ENCODE measurements at places on chromosomes 2 and 18.

GRCh38 chr18:34528177-34528576 is 181.9 kb upstream of the DTNA start:
- DNase-seq = no peak

DNA sequence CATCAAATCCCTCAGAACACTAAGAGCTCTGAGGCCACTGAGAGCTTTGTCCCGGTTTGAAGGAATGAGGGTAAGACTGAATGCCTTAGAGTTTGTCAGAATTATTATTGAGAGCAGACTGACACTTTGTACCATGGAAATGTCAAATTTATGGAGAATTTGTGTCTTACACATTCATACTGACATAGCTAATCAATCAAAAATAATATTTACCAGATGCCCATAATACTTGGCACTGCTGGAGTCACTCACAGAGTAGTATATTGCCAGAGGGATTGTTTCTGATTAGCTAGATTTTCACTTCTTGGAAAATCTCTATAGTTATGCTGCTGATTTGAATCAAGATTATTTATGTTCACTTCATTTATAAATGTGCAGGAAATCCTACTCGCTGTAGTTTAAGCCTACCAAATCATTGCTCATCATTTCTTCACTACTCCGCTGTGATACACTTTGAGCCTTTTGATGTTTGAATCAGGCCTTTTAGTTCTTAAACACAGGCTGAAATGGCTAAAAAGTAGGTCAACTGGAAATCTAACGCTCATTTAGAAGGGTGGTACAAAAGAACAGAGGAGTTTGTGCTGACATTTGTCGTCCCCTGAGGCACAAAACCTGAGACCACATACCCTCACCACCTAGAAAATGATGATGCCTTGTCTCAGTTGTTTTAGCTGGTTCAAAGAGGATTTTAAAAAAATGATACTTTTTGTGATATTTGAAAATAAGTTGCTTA is 96.1 kb upstream of the CSRNP3 start:
- DNase-seq = no peak

GRCh38 chr18:75473316-75473715 is 45.8 kb upstream of the SMIM21 start:
- DNase-seq = no peak

DNA sequence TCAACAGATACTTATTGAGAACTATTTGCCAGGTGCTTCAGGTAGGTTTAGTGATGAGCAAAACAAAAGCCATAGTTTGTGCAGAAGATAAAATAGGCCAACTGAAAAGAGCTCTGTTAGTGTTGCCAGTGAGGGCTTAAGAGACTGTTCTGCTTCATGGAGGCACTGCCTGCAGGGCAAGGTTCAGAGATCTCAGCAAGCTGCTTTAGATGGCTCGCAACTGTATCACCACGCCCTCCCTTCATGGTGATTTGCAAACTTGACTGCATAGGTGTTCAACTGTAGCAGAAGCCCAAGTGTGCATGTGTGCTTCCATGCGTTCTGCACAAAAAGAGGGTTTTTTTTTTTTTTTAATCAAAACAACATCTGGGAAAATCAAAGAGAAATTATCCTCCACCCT is 84.5 kb downstream of the RAPH1 start:
- no peak for DNase-seq

DNA sequence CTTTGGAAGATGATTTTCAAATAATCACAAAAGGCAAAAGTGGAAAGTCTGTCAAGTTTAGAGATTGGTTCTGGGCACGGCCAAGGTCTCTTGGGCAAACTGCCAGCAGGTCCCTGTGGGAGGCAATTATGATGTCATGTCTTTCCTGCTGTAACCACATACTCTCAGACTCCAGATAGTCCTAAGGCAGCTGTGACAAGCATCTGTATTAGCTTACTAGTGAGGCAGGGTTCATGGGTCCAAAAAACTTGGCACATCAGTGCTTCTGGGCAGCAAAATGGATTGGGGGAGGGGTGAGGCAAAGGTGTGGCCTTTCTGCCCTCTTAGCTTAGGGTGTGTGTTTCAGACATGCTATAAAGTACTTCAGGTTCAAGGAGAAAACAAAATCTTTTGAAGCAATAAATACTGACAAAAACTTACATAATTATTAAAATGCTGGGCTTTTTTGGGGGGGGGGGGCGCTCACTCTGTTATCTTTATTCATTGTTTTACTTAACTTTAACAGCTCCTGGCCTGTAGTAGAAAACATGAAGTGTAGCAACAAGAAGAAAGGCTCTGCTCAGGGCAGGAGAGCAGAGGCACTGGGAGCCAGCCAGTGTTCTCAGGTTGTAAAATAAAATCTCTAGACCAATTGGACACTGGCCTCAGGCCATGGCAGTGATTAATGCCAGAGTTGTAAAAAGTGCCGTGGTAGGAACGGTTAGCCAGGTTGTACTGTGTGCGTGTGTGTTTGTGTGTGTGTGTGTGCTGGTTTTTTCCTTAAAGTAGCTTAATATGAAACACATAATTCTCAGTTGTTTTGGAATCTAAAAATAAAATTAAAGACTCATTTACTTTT is 14.3 kb upstream of the TANC1 start:
- DNase-seq = no peak

DNA sequence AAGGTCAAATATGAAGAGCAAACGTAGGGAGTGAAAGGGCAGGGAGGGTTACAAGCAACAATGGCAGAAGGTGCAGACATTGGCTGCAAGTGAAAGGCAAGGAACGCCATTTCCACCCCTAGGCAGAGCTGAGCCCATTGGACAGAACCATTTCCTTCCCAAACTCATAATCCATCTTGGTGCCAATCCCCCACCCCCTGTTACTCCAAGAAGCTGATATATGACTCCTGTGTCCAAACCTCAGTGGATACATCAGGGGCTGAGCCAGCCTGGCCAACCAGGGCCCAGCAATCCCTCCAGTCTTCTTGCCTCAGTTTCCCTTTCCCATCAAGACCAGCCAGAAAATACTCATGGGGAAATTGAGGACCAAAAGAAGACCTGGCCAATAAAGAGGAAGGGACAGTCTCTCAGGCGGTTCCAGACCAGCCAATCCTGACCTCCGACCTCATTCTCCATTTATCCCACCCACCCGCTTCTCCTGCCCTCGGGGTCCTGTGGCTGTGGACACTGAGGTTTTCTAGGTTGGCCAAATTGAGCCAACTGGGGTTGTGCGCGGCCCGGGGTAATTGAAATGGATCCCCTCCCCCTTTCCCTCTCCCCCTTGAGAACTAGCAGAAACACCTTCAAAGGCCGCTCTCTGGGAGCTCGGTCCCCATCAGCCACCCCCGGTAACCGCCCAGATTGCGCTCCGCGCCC is 24.8 kb downstream of the TNS1 start:
- no peak for DNase-seq

DNA sequence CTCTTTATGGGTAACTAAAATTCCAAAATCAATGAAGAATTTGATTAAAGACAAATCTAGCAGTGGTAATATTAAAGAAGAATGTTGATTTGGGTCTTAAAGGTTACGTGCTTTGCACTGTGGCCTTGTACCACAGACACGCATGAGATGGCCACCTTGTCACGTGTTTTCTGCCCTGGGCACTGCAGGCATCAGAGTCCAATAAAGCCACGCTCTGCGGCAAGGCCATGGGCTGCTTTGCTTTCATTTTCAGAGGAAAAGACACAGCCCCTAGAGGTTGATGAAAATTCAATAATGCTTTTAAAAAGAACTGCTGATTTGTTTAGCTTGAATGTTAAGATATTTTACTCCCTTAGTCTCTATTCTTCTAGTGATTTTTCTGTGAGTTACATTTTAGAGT is 30.4 kb downstream of the AOX1 start:
- no peak for DNase-seq

GRCh38 chr18:5726011-5726410 is 169.3 kb downstream of the TMEM200C start:
- no peak for DNase-seq
